ENCODE measurements at places on chromosomes 13 and 19.

- DNase-seq: peak; percentile 41
Measured at GRCh38 chr13:42836930-42837690, 55.7 kb downstream of the FAM216B start.

- DNase-seq: peak; percentile 52
Measured at GRCh38 chr19:49106648-49107135, 7.5 kb upstream of the LIN7B start.

DNA sequence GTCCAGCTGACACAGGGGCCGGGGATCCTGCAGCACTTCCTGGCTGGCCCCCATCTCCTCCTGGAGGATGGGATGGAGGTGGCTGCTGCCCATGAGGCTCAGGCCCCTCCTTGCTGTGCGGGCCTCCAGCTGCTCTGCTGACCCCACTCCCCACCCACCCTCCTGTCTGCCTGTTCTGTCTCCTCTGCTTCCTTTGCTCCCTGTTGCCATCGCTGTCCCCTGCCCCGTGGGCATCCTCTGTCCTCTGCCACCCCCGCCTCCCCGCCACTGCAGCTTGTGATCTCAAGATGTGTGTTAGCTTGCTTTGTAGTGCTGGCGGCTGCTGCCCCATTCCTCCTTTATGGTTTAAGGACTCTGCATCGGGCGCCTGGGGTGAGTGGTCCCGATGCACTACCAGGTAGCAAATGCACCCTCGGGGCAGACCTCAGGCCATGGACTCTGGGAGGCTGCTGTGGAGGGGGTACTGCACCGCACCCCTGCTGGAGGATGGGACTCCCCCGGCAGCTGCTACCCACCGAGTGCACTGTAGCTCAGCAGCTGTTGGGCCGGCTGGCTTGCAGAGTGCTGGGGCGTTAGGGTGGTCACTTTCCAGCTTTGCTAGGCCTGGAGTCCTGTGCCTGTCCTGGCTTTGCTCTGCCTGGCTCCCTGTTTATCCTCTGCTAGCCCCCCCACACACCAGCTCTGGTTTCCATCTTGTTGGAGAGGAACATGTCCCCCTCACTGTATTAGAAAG, 15.8 kb upstream of the C19orf33 start:
- DNase-seq: no peak

DNA sequence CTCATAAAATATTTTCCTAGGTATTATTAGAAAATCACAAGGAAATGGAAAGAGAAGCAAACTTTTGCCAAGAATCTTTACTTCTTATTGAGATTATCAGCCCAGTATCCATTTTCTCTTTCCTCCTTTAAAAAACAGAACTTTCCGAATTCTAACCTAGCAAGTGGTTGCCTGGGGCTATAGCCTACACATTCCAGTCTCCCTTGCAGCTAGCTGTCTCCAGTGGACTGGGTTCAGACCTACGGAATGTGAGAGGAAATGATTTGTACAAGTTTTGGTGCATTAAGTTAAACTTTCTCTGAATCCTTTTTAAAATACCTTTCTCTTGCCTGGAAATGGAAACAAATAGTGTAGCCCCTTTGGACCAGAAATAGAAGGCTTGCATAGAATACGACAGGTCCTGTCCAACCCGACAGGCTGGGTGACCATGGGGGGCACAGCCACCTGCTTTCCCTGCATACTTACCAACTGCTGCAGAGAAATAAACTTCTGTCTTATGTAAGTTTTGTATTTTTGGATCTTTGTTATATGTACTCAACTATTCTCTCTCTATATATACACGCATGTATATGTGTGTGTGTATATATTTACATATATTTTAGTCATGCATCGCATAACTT, 185.9 kb downstream of the NALCN start:
- DNase-seq: no peak

GRCh38 chr19:2412449-2412848, 14.9 kb downstream of the TIMM13 start:
- no peak for DNase-seq

GRCh38 chr19:42024622-42025111, 30.6 kb upstream of the ATP1A3 start:
- DNase-seq: peak; percentile 91

- peak; percentile 3 for DNase-seq
Measured at GRCh38 chr13:83333614-83334388, 548.5 kb downstream of the SLITRK1 start.

GRCh38 chr13:59842507-59842906, 321.2 kb downstream of the DIAPH3 start:
- no peak for DNase-seq

DNA sequence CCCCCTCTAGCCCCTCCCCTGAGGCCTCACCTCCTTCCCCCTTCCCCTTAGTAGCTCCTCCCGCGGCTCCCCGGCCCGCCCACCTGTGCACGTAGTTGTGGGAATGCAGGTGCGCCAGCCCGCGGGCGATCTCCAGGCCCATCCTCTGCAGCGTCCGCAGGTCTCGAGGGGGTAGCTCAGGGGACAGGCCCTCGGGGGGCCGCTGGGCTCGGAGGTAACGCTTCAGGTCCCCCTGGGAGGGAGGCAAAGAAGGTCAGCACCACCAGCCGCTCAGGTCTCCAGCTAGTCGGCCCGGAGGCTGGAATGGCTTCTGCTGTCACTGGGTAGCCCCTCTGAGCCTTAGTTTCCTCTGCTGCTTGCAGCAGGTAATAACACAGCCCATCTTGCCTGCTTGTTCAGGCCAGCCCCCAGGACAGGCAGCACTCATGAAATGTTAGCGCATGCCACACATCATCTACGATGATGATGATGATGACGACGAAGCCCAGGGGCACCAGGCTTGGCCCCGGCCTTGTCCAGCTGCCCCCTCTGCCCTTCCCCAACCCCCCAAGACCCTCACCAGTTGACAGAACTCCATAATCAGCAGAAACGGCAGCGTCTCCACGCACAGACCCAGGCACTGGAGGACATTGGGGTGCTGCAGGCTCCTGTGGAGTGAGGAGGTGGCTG, 9.2 kb downstream of the LMTK3 start:
- no peak for DNase-seq

DNA sequence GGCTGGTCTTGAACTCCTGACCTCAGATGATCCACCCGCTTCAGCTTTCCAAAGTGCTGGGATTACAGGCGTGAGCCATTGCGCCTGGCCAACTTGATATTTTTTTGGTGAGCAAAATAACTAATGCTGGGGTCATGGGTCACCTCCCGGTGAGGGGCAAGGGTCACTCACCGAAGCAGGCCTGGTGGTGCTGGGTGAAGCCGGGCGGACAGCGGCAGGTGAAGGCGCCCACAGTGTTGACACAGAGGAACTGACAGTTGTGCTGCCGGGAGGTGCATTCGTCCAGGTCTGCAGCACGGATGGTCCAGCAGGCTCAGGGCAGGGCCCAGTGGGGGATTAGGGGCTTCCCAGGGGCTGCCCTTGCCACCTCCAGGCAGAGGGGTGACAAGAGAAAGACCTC, 28.3 kb downstream of the CCL25 start:
- DNase-seq: no peak

GRCh38 chr13:70107498-70108281, at the start of gene ATXN8OS:
TSS of gene ATXN8OS (plus strand) at chr13:70107826.
- DNase-seq: no peak

GRCh38 chr13:33846303-33847062, 28.5 kb downstream of the RFC3 start:
- DNase-seq: no peak

GRCh38 chr19:17183858-17184321, 31.3 kb upstream of the USE1 start:
- DNase-seq: no peak

DNA sequence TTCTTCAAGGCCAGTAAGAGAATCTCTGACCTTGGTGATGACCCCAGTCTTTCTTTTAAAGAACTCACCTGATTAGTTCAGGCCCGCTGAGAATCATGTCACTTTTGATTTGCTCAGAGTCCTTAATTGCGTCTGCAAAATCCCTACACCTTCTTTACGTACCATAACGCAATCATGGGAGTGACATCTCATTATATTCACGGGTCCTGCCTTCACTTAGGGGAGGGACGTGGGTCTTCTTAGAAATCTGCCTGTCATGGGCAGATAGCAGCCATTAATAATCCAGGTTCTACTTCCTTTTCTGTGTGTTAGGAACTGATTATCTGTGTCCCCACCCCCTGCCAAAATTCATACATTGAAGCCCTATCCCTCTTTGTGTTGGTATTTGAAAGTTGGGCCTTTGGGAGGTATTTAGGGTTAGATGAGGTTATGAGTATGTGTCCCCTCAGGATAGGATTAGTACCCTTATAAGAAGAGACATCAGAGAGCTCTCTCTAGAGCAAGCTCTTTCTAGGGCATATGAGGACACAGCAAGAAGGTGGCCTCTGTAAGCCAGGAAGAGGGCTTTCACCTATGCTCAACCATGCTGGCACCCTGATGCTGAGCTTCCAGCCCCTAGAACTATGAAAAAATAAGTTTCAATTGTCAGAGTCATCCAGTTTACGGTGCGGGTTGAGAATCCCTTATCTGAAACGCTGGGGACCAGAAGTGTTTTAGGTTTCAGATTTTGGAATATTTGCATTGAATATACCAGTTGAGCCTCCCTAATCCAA, 9.9 kb downstream of the TPP2 start:
- DNase-seq: no peak

Measured in GM03348 (cell line).